ENCODE measurements at places on chromosomes 5 and 9.

- no peak for DNase-seq
Measured at GRCh38 chr5:51188001-51188591, 195.2 kb upstream of the ISL1 start.

DNA sequence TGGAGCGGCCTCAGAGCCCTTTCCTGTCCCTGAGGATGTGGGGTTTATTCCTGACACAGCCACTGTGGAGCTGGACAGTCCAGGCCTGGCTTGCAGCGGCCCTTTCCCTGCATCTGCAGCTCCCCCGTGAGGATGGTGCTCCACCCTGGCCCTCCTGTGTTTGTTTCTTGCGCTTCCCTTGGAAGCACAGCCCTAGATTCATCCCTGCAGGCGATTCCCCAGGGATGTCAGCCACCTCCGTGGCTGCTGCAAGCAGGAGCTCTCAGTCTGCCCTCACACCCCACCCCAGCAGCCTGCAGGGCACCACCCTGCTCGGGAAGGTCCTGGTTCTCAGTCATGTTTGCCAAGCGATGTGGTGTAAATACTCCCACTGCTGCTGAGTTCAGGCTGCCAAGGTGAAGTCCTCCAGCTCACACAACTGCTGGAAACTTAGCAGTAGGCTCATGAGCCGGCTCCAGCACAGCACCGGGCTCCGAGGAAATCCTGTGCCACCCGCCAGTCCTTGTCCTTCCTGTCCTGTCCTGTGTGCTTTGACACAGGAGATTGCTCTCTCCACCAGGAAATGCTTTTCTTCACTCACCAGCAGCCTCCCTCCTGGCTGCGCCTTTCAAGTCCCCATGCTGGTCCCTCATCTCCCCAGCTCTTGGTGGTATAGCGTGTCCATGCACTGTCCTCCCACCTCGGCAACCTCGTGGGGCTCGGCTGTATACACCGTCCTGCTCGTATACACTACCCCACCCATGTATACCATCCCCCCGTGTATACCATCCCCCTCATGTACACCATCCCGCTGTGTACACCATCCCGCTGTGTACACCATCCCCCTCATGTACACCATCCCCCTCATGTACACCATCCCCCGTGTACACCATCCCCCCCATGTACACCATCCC, 16.2 kb downstream of the ROPN1L start:
- no peak for DNase-seq

- no peak for DNase-seq
Measured at GRCh38 chr5:17058438-17058837, 122.3 kb upstream of the MYO10 start.

- DNase-seq, result no peak
Measured at GRCh38 chr5:122220511-122220910, 91.2 kb downstream of the ZNF474 start.

DNA sequence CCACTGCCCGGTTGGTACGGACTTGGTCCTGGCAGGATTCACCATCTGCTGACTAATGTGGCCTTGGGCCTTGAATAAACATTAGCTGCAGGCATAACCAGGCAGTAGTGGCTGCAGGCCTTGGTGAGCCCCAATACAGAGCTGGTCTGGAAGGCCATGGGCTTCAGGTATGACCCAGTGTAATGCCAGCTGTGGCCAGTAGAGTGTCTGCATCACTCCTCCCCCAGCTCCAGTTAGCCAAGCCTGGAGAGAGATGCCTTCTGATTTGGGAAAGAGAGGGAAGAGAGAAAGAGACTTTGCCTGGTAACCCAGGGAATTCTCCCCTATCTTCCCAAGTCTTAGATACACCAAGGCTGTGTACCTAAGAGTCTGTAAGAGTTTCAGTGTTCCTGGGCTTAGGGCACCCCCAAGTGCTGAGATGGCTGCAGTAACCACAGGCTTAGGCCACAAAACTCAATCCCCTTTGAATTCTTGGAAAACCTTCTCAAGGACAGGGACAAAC, 5.6 kb upstream of the C5 start:
- DNase-seq, result no peak

- no peak for DNase-seq
Measured at GRCh38 chr5:177489119-177489716, 8.2 kb downstream of the PDLIM7 start.

- DNase-seq, result no peak
Measured at GRCh38 chr9:93659044-93659836, 82.9 kb downstream of the PHF2 start.

DNA sequence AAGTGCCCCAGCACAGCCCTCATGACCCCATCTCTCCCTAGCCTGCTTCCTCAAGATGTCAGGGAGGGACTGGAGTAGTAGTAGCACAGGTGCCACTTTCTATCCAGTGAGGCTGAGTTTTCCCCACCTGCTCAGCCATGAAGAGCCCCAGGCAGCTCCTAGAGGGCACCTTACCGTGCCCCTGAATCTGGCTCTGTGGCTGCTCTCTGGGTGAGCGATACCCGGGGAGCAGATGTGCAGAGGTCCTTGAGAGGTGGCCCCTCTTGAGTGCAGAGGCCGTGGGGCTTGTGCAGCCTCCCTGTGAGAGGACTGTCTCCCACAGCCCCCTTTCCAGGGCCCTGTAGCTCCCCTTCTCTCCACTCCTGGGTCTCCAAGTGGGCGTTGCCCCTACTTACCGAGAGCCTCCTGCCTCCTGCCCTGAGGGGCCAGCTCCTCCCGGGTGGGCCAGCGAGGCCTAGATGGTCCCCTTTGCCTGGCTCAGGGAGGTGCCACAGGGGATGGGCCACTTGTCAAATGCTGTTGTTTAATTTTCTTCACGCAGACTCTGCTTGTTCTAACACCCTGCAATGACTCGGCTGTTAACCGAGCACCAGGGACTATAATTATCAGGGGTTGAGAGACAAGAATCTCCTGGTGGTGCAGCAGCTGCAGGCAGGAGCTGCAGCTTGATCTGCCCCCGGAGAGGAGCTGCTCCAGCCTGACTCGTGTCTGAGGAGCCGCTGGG, 29.6 kb upstream of the PITX1 start:
- DNase-seq, result no peak

DNA sequence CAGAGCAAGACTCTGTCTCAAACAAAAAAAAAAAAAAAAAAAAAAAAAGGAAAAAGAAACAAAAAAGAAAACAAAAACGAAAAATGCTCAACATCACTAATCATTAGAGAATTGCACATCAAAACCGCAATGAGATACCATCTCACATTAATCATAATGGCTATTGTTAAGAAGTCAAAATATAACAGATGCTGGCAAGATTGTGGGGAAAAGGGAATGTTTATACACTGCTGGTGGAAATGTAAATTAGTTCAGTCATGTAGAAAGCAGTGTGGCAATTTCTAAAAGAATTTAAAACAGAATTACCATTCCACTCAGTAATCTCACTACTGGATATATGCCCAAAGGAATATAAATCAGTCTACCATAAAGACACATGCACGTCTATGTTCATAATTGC, 50.4 kb upstream of the PRR16 start:
- no peak for DNase-seq

DNA sequence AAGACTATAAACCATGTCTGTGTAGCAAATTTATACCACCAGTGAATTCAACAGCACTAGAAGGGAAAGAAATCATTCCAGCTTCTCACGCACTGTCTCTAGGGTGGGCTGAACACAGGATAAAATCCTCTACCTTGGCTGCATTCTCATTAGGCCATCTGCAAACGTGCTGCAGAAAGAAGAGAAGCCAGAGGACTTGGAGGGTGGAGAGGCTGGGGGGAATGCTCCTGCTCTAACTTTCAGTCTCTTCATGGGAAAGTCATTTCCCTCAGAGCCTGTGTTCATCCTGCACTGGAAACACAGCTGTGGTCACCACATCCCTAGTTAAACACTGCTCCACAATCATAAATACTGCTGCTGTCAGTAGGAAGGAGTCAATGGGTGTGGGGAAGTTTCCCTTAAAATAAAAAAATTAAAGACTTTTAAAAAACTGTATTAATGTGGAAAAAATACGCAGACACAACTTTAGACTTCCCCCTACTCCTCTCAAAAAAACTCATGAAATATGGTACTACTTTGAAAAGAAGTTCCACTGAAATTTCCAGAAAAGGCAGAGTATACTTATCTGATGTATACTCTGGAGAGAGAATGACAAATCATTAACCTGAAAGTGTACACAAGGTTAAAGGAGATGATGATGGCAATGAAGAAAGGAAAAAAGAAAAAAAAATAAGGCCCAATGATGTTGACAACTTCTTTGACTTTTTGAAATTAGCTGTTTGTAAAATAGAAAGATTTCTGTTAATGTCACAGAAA, 46.8 kb downstream of the LHFPL2 start:
- no peak for DNase-seq

- no peak for DNase-seq
Measured at GRCh38 chr9:20511686-20512085, 110.6 kb downstream of the MLLT3 start.

DNA sequence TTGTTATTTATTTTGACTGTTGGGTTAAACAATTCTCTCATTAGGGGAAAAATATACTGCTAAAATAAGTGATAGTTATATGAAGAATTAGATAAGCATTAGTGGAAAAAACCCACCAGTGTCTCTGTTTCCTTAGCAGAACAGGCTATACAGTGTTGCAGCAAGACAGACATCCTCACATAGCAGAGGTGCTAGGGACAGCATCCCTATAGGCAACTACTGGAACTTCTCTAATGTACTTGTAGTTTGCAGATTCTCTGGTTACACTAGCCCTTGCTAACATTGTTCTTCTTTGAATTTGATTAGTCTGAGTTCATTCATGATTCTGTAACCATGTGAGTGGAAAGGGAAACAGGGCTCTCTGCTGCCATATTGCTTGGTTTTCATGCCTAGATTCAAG, 661.8 kb upstream of the RGMB start:
- DNase-seq, result no peak

GRCh38 chr9:37921168-37921510, 17.2 kb upstream of the SLC25A51 start:
- DNase-seq, result no peak
